ENCODE measurements at places on chromosomes 12 and 14.

GRCh38 chr12:45076417-45077026 lies 25.6 kb upstream of the DBX2 start:
- DNase-seq = no peak

- no peak for DNase-seq
Measured at GRCh38 chr12:109600995-109601394, 27.4 kb downstream of the MVK start.

DNA sequence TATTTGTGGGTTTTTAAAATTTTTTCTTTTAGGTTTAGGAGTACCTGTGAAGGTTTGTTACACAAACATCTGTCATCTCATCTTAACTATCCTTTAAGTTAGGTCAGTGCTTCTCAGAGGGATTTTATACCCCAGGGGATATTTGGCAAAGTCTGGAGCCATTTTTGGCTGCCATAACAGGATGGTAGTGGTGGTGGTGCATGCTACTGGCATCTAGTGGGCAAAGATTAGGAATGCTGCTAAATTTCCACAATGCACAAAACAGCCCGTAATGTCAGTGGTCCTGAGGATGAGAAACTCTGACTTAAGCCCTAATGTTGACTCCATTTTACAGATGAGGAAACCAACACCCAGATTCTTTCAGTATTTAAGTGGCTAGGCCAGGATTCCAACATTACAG lies 85.2 kb upstream of the MYF6 start:
- DNase-seq = no peak

- peak; percentile 44 for DNase-seq
Measured at GRCh38 chr12:111444314-111444924, 38.7 kb downstream of the SH2B3 start.

GRCh38 chr12:66744461-66744860 lies 65.6 kb upstream of the GRIP1 start:
- DNase-seq = no peak

- peak; percentile 80 for DNase-seq
Measured at GRCh38 chr14:79584679-79585078, 626.6 kb downstream of the DIO2 start.

GRCh38 chr14:53900499-53900898 lies 56.1 kb downstream of the BMP4 start:
- no peak for DNase-seq

GRCh38 chr12:62190689-62191490 lies 69.3 kb upstream of the USP15 start:
- no peak for DNase-seq

DNA sequence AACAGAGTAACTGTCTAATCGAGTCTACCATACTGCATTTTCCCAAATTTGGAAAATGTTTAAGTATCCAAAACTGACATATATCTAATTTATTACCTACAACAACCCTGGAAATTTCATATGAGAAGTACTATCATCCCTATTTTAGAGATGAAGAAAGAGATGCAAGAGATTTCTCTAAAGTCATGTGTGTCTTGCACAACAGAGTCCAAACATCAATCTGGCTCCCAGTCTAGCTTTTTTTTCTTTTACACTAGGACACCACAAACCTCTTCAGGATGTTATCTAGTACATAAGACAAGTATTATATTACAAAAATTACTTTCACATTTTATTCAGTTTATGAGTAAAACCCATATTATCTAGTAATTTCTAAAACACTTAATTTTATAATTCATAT lies 39.1 kb downstream of the CAPS2 start:
- no peak for DNase-seq

DNA sequence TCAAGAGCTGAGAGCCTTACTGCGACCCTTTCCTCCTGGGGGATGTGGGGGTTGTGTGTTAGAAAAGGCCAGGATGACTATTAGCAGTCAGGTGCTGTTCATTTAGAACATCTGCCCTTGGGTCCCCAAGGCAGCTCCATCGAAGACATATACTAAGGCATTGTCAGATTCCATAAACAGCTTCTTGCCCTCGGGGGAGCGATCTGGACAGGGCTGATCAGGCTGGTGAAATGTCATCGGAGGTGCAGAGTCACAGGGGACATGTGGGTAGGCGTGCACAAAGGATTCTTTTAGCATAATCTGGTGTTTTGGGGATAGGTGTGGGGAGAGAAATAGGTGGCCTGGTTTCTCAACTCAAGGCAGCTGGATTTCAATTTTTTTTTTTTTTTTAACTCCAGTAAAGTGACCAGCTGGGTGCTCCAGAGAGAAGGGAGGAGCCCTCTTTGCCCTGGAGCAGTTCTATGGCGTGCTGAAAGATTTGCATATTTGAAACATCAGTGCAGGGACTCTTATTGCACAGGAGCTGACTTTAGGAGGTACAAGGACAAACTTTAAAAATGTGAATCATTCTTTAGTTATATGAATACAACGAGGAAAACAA lies 160.1 kb downstream of the SUDS3 start:
- DNase-seq = no peak

DNA sequence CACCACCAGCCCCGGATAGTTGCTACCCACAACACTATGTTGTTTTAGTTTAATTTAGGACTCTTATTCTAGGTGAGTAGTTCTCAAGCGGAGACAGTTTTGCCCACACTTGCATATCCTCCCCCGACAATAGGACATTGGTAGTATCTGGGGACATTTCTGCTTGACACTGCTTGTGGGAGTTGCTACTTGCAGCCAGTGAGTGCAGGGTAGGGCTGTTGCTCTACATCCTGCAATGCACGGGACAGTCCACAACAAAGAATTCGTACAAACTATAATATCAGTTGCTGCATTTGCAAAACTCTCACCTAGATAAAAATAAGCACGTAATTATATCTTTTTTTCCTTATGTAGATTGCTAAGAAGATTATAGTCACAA lies 111.8 kb upstream of the DNM1L start:
- no peak for DNase-seq

DNA sequence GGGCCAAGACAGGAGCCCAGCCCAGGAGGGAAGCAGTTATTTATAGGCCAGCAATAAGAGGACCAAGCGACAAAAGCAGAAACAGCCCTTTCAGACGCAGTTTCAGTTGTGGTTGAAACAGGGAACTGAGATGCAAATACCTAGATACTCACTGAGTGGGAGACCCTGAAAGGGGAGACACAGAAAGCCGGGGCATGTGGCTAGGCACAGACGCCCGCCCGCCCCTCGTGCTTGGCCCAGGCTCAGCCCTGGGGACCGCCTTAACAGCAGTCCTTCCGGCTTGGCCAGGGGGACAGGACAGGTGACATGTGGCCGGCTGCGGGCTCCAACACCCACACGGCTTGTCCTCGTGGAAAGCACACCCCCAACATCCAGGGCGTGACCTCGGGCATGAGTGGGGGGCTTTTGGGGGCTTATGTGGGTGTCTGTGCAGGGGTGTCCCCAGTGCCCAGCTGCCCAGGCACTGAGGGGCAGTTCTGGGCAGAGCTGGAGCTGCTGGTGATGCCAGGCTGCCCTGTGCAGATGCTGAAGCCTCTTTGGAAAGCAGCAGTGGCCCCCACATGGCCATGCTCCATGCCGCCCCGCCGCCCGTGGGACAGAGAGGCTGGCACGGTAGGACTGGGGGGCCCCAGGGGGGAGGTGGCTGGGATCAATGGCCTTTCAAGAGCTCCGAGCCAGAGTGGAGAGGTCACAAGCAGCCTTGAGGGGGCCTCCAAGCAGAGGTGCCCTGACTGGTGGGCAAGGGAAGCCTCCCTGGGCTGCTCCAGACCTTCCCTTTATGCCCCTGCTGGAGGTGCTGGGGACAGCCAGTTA lies 2.1 kb downstream of the PLD4 start:
- no peak for DNase-seq

DNA sequence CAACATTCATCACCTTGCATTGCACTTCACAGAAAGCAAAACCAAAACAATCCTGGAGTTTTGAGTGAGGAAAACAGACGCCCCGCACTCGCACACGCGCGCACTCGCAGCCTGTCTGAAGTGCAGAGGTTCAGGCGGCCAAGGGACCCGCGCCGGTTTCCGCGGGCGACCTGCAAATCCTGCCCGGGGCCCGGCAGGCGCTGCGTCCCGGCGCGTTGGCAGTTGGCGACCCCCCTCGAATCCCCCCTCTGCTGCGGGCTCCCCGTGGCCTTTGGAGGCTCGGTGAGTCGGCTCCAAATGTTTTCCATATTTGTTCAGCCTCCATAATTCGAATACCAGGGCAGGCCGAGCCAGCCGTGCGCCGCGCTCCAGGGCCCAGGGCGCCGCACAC lies at the start of gene SSPN:
SSPN (plus strand) TSS at position 324 of the 391 bp plus-strand sequence. CDS start 100 bp downstream, outside the sequence.
- no peak for DNase-seq

GRCh38 chr12:9732921-9733461 lies at the start of gene CLECL1:
CLECL1 (minus strand) TSS chr12:9733097.
- DNase-seq = no peak

DNA sequence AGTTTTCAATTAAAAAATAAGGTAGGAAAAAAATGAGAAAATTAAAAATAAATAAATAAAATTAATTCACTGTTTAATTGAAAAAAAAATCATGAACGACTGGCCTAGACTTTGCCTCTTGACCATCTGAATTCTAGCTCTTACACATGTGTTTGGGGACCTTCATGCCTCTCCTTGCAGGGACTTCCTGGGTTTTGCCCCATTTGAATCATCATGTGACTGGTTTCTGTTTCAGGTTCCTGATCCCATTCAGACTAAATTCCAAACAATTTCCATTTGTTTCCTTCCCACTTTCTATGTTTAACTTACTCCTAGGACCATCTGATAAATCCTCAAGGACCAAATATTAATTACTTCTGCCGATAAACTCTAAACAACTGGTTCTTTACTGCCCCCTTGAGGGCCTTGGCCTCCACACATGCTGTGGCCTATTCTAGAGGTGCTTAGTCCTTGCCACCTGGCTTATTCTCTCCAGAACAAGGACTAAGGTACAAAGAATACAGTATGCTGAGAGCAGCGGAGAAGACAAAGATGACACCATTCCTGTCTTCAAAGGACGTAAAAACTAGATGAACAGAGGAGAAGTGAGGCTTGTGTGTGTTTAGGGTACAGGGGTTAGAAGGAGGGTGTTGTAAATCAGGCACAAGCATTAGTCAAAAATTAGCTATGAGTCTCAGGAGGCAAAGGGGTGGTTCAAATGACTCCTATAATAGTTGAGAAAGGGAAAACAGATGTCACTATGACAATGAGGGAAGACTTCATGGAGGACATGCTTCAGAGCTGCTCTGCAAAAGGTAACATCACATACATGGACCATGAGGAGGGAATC lies 125.8 kb upstream of the AVPR1A start:
- DNase-seq = no peak

DNA sequence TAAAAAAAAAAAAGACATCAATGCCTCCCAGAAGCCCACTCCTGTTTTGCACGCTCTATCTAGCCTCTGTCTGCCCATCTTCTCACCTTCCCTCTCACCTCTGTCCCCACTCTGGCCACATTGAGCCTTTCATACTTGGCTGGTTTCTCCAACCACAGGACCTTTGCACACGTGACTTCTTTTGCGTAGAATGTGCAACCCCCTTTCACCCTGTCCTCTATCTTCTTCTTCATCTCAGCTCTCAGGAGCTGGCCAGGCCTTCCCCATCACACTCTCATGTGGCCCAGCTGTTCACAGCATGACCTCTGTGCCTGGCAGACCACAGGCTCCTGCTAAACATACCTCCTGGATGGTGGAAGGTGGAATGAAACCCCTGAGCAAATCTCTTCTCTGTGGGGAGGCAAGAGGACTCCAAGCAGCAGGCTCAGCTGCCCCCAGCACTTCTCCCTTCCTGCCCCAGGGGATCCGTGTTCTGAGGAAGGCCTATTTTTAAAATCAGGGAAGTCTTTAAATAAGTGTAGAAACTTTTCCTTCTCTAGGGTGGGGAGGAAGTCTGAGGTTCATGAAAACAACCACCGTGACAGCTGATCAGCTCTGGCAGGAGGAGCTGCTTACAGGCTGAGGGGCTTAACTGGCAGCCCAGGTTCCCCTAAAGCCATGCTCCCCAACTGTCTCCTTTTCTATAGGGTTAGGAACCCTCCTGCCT lies 11.6 kb downstream of the HVCN1 start:
- no peak for DNase-seq

DNA sequence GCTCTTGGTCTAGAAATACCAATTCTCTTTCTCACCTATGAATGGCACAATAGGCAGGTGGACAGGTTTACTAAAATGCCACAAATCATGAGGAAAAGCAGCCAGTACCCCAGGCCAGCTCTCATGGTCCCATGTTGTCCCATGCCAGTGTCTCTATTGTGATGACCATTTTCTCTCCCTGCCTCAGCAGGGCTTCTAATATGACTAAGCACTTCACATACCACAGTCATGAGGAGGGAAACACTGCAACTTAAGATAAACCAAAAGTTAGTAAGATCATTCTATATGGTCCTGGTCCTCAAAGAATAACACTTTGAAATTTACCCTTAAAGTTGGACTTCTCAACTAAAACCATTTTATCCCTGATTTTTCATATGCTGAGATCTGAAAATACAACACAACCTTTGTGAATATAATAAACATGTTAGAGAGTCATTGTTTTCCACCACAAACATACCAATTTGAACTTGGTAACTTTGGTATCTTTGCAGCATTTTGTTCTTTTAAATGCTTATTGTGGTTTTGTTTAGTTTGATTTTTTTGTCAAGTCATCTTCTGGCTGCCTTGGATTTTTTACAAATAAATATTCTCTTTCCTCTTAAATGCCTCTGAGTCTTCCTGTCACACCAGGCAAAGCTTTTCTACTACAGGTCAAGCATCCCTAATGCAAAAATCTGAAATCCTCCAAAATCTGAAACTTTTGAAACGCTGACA lies 3.6 kb downstream of the TTC5 start:
- peak; percentile 15 for DNase-seq

GRCh38 chr14:74522740-74523139 lies 29.2 kb downstream of the ISCA2 start:
- DNase-seq = no peak

DNA sequence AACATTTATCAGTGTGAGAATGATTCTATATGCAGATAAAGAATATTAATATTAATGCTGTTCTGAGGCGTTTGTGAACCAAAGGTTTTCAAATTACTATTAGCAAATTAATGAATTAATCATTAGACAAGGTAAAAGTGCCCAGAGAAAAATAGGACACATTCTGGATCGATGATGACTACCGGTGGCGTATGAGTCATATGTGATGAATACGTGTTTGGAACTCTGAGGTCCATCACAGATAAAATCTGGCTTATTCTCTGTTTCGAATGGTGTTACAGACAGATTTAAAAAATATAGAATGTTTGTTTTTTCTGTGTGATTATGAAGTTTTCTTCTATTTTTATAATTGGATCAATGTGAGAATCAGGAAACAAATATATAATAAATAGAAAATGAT lies 79.2 kb upstream of the RTL1 start:
- no peak for DNase-seq

- DNase-seq = no peak
Measured at GRCh38 chr14:103112400-103113243, 10.6 kb upstream of the TNFAIP2 start.

- DNase-seq = peak; percentile 25
Measured at GRCh38 chr14:69996216-69996615, 117.0 kb downstream of the SMOC1 start.

Data from RCC 7860 (cell line).